ENCODE measurements at places on chromosomes 7 and 10. TPM values are rescaled to one million over a fixed set of nuclear protein-coding genes. Genes with fewer than 3 reads are reported as not detected.
A peak's percentile ranks its signal among the peaks of the same experiment; 100 is the strongest.

GRCh38 chr7:48170506-48170905 is 752 bp upstream of the ABCA13 start:
- H3K27ac ChIP-seq, result no peak overlapping the region
- no peaks in the 10 kb centered on the region for H3K4me1 ChIP-seq
- no peaks in the 10 kb centered on the region for H3K36me3 ChIP-seq
- H3K4me3 ChIP-seq, result no peak overlapping the region
- no peak for DNase-seq
- H3K27me3 ChIP-seq, result peaks cover 7% of the 10 kb centered on the region

SPOCK2 gene
- total RNA-seq, result 205 TPM

- no peak for DNase-seq
- H3K36me3 ChIP-seq, result no peaks in the 10 kb centered on the region
- H3K27ac ChIP-seq, result no peak overlapping the region
- peaks cover 11% of the 10 kb centered on the region for H3K27me3 ChIP-seq
Observed at GRCh38 chr10:23467548-23467947, 28.7 kb downstream of the OTUD1 start.

- peaks cover 23% of the 10 kb centered on the region for H3K4me1 ChIP-seq
- H3K27me3 ChIP-seq, result no peaks in the 10 kb centered on the region
- H3K36me3 ChIP-seq, result no peaks in the 10 kb centered on the region
- H3K4me3 ChIP-seq, result no peak overlapping the region
- H3K27ac ChIP-seq, result no peak overlapping the region
Observed at GRCh38 chr10:3487228-3487627, 297.8 kb downstream of the KLF6 start.

GRCh38 chr7:103538964-103539709 is 93.1 kb upstream of the SLC26A5 start:
- peaks cover 4% of the 10 kb centered on the region for H3K27me3 ChIP-seq
- no peak overlapping the region for H3K4me3 ChIP-seq
- H3K27ac ChIP-seq, result no peak overlapping the region

GRCh38 chr7:126569402-126569801 is 683.3 kb downstream of the GRM8 start:
- no peak overlapping the region for H3K4me3 ChIP-seq
- H3K36me3 ChIP-seq, result no peaks in the 10 kb centered on the region
- no peak overlapping the region for H3K27ac ChIP-seq
- no peaks in the 10 kb centered on the region for H3K4me1 ChIP-seq
- no peaks in the 10 kb centered on the region for H3K27me3 ChIP-seq
- DNase-seq, result no peak

TACC2 gene
- not detected for total RNA-seq

CNPY1 gene
- not detected for total RNA-seq

DNA sequence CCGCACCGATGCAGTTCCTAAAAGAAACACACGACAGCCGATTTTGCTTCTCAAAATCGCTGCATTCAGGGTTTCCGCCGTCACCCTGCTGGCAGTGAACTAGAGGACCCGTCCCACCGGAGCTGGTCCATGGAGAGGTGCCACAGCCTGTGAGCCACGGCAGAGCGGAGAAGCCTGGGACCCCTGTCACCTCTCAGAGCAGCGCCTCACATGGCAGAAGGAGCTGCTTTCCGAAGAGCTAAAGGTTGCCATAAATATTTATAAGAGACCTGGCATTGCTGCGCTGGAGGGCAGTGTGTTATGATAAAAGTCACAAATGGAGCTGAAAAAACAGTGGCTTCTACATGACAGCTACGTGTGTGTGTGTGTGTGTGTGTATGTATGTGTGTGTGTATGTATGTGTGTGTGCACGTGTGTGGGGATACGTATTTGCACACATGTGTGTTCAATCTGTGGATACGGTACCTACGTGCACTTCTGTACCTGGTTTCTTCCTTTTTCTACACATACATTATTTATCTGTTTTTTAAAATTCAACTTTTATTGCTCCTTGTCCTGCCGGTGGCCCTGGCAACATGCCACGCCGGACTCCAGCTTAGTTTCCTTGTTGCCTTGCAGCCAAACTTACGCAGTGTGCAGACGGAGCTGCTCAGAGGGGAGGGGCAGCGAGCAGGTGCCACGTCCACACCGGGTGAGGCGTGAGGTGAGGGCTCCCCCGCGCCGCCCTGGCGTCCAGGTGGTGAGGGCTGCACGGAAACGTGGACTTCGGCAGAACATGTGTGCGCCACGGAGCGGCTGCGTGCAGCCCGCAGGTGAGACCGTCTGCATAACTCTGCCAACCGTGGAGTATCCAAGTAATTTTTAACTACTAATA is 115.2 kb upstream of the PITRM1 start:
- no peaks in the 10 kb centered on the region for H3K4me1 ChIP-seq
- H3K36me3 ChIP-seq, result no peaks in the 10 kb centered on the region
- DNase-seq, result no peak

ADCY1 gene
- 0.30 TPM for total RNA-seq

C1QL3 gene
- not detected for total RNA-seq

DNA sequence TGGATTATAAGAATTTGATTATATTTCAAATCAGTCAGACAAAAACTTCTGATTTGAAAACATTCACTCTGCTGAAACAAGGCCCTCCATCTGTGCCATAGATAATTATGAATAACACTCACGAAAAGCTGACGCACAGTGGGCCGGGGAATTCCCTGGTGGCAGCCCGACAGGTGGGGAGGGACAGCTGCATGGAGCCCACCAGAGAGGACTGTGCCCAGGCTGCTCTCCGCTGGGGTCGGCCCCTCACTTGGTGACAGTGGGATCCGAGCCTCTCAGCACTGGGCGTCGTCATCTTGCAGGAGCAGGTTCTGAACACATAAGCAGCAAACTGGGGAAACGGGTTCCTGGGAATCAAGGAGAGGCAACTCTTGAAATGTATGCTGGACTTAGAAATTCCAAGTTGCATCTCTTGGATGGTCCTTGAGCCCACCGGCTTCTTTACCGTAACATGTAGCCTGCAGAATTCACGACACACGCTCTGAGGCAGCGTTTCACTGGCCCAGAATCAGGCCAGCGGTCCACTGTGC is 41.4 kb downstream of the AFAP1L2 start:
- H3K27me3 ChIP-seq, result no peaks in the 10 kb centered on the region
- no peaks in the 10 kb centered on the region for H3K4me1 ChIP-seq
- H3K27ac ChIP-seq, result no peak overlapping the region
- H3K36me3 ChIP-seq, result no peaks in the 10 kb centered on the region
- no peak overlapping the region for H3K4me3 ChIP-seq

DNA sequence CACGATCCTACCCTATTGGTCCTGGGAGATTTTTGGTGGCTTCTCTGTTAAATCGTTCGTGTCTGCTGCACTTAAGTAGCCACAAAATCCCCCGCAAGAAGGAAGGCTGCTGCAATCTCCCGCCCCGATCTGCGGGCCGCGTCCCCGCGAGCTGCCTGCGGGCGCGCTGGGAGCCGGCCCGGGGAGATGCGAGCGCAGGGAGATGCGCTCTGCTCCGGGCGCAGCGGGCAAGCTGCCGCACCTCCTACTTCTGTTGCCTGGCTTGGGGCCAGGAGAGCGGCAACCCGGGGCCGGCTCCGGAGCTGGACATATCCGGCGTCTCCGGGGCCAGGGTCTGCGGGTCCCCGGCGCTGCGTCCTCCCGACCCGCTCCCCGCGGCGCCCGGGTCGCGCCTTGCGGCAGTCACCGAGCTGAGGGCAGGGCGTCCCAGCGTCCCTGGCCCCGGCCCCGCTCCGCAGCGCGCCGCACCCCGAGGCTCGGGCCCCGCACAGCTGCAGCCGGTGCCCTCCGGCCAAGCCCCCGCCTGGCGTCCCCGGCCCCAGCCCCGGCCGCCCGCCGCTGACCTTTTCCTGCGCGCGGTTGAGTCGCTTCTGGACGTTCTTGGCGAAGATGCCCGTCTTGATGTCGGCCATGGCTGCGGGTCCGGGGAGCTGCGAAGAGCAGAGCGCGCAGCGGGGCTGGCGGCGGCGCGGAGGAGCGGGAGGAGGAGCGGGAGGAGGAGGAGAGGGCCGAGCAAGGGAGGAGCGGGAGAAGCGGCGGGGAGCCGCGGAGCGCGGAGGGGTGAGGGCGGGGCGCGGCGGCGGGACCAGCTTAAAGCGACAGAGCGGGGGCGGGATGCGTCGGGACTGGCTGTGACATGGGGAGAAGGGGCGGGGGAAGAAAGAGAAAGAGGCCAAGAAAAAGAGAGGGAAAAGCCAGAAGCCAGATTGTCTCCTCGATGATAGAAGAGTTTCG is at the start of gene AMPH:
Gene AMPH, minus strand, starts transcription at position 654 of the 954 bp plus-strand sequence. Its CDS starts 22 bp downstream, at position 632.
- peak within 1 kb of the TSS; percentile 64 for H3K4me3 ChIP-seq
- peak; percentile 31 for DNase-seq
- peaks cover 45% of the 10 kb centered on the region for H3K27me3 ChIP-seq
- peaks cover 11% of the 10 kb centered on the region for H3K4me1 ChIP-seq
- H3K36me3 ChIP-seq, result no peaks in the 10 kb centered on the region
- no peak within 1 kb of the TSS for H3K27ac ChIP-seq

DOCK1 gene
- 0.72 TPM for total RNA-seq

DNA sequence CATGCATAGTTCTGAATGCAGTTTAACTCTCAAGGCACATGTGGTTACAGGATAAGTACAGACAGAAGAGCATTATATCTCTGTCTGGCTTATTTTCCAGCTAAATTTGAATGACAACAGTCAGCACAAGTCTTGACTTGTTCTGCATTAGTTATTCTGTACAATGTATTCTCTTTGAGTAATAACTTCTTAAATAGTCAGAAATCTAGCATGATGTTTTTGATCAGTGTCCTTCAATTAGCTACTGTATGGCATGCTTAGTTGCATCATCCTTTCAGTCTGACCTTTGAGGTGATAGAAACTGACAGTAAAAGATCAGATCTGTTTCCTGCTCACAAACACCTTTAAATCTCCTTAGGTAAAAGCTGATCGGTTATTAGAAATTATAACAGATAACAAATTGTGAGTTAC is 118.1 kb downstream of the ARL4A start:
- DNase-seq, result no peak
- no peak overlapping the region for H3K4me3 ChIP-seq
- no peak overlapping the region for H3K27ac ChIP-seq
- H3K36me3 ChIP-seq, result no peaks in the 10 kb centered on the region
- no peaks in the 10 kb centered on the region for H3K4me1 ChIP-seq

DNA sequence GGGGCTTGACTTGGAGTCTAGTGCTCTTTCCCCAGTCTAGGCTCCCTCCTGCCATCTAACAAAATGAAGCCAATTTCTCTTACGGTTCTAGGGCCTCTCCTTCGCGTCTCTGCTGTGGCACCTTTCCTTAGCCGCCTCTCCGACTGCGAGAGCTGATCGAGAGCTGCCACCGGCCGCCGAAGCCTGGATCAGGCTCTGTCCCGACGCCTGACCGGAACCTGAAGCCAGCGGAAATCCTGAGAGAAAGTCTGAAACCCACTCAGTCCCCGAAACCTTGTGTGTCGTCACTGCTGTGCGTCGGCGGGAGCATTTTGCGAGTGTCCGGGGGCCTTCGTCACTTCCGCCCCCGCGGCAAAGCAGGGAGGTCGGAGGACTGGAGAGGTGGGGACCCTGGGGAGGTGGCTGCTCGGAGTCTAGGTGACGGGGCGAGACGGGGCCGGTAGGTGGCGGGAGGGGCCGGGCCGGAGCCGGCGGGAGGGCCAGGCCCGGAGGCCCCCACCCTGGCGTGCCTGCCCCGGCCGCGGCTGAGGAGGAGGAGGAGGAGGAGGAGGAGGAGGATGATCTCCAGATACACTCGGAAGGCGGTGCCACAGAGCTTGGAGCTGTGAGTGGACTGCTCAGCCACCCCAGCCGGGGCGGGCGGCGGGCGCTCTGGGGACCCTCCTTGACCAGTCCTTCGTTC is at the start of the genes ECD and FAM149B1:
Gene ECD, minus strand, starts transcription at position 226 of the 682 bp plus-strand sequence. CDS start 4,071 bp downstream, outside the sequence.
Gene FAM149B1, plus strand, starts transcription at position 337 of the 682 bp plus-strand sequence. Its CDS starts 221 bp downstream, at position 558.
- peak within 1 kb of the TSS; percentile 100 for H3K4me3 ChIP-seq
- H3K36me3 ChIP-seq, result peaks cover 9% of the 10 kb centered on the region
- H3K4me1 ChIP-seq, result peaks cover 37% of the 10 kb centered on the region

C10orf53 gene
- total RNA-seq, result not detected

AMZ1 gene
- total RNA-seq, result 0.36 TPM

CHN2 gene
- not detected for total RNA-seq

CRHR2 gene
- not detected for total RNA-seq

COMMD3 gene
- total RNA-seq, result 64.5 TPM

DNA sequence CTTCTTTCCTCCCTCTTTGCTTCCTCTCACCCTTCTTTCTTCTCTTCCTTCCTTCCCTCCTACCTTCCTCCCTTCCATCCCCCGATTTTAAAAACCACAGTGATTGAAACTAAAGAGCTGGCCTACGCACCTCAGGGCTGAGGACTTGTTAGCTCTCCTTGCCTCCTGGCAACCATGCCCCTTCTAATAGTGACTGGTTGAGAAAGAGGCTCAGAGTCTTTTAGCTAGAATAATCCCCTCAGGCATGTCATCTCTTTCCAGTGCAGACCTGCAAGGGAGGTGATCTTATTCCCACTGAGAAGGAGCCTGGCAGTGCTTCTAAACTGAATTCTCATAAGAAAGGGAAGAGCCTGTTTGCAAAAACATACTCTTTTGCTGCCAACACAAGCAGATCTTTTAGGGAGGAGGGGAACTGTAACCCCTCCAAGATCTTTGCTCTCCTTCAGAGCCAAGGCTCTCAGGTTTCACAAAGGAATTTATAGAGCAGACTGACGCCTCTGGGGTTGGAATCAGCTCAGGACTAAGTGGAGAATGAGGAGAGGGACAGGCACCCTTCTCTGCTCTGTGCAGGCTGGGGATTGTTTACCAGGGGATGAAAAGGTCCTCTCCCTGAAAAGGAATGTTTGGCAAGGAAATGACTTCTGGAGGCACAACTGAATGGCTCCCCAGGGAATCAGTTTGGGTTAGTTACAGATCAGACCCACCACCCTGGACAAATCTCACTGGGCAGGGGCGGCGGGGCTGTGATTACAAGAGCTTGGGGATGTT is 9.4 kb upstream of the ANKRD1 start:
- no peak overlapping the region for H3K4me3 ChIP-seq

ETV1 gene
- not detected for total RNA-seq

CLRN3 gene
- total RNA-seq, result not detected

ATOH7 gene
- total RNA-seq, result not detected

SLC39A12 gene
- not detected for total RNA-seq

TRUB1 gene
- 15.2 TPM for total RNA-seq

GRCh38 chr7:7772397-7772821 is 54.0 kb upstream of the RPA3 start:
- peaks cover 28% of the 10 kb centered on the region for H3K4me1 ChIP-seq
- DNase-seq, result peak; percentile 53
- H3K27ac ChIP-seq, result no peak overlapping the region
- H3K4me3 ChIP-seq, result peak overlapping the region; percentile 69
- no peaks in the 10 kb centered on the region for H3K36me3 ChIP-seq

All from activated naive CD4-positive, alpha-beta T cell treated with anti-CD3 and anti-CD28 coated beads for 36 hours (primary cell).